Stimulated activated CD8-positive, alpha-beta memory T cell treated with anti-CD3 and anti-CD28 coated beads, Interleukin-15, amount 100 ng/mL, for 4 hours (primary cell): ENCODE measurements at places on chromosomes 13 and 19.

DNA sequence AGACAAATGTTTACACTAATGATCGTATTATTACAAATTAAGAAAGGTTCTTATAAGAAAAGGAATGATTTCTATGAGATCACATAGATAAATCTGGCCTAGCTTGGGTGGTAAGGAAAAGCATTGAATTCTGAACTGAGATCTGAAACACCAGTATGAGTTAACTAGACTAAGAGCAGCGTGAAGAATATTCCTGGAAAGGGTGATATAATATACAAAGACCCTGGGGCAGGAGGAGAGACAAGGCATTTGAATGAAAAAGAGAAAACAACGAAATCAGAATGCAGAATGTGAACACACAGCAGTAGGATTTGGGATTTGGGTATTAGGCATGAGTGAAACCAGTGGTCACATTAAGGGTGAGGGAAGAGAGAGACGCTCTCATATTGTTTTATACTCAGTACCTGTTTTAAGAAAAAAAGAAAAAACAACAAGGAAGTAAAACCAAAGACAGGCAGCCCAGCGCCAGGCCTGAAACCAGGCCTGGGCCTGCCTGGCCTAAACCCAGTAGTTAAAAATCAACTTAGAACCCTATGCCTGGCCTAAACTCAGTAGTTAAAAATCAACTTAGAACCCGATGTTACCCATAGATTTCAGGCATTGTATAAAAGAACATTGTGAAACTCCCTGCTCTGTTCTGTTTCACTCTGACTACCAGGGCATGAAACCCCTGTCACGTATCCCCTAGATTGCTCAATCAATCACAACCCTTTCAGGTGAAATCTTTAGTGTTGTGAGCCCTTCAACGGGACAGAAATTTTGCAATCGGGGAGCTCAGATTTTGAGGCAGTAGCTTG is 287.1 kb downstream of the ITGBL1 start:
- DNase-seq = no peak

GRCh38 chr13:75870397-75870903 is 234.3 kb downstream of the LMO7 start:
- no peak for DNase-seq

- DNase-seq = no peak
Measured at GRCh38 chr13:91836553-91836952, 438.1 kb downstream of the GPC5 start.

- no peak for DNase-seq
Measured at GRCh38 chr13:28171266-28171665, 32.9 kb downstream of the PAN3 start.

- no peak for DNase-seq
Measured at GRCh38 chr13:76446191-76446590, 440.0 kb downstream of the KCTD12 start.

DNA sequence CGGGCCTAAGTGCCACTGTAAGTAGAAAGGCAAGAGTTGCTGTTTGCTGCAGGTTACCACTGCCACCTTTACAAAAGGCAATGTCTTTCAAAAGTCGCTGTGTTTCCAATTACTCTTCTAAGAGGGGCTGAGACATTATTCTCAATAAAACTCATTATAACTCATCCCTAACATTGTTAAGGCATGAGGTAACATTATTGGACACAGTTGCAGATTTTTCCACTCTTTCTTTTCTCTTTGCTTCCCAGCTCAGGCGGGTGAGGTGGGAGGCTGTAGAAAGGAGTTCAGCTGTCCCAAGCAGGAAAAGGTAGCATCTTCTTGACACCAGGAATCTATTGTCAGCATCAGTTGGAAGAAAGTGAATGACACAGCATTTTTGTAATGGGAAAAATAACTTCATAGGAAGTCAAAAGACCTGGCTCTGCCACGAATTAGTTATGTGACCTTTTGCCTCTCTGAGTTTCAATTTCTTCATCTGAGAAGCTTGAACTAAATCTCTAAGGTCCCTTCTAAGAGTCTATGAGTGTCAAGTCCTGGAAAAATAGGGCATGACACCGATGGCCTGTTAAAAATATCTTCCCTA is 2.1 kb upstream of the UBL3 start:
- no peak for DNase-seq

DNA sequence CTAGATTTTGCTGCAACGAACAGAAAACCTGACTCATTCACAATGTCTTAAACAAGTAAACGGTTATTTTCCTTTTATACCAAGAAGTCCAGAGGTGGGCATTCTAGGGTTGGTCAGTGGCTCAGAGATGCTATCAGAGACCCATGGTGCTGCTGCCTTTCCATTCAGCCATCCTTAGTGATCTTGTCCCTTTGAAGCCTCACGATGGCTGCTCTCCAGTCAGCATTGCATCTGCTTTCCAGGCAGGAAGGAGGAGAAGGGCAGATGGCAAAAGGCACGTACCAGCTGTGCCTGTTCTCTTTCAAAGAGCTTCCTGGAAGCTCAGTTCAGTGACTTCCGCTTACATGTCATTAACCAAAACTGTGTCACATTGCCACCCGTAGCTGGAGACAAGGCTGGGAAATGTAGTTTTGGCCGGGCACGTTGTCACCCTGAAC is 30.1 kb downstream of the WDFY2 start:
- DNase-seq = peak; percentile 16

DNA sequence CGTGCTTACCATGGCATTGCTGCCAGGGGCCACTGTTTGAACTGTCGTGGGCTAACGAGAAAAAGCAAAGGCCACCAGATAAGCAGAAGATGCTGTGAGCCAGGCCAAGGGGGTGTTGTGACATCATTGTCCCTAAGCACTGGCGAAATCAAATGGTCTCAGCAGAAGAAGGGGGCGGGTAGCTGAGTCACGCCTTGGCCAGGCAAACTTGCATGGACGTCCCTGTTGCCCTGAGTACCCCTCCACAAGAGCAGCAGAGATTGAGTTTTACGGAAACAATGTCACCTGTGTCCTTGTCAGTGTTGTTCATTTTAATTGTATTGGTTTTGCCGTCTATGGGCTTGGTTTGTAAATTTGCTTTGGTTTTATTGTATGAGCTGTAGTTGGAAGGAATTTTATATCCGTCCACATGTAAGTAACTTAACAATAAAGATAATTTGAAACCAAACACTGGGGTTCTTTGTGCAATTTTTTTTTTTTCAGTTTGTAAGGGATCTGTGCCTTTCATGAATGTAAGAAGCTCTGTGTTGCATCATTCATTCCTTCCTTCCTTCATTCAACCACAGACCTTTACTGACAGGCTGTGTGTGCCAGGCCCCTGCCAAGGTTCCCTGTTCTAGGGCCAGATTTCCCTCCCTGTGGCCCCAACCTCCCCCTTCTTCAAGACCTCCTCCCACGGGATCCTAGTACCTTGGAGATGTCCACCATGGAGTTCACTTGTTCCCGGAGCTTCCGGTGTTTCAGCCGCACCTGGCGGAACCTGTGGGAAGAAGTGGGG is 12.3 kb downstream of the KCNN4 start:
- DNase-seq = no peak

DNA sequence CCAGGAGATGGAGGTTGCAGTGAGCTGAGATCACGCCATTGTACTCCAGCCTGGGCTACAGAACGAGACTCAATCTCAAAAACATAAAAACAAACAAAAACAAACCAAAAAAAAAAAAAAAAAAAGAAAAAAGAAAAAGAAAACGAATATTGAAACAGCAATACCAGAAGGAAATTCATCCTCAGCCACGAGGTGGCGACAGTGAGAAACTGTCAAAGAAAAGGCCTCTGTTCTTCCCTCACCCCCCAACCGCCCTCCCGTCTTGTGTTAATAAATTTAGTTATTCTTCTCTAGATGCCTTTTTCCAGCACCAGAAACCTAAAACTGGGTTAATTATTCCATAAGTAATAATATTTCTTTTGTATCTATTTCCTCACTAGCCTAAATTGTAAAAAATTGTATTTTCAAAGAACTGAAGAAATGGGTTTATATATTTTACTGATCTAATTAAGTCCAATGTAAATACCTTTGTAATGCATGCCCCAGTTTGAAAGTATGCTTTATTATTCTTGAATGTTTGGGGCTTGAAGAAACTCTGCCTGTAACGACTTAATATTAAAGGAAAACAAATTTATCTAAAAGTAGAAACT is 38.6 kb downstream of the LIG4 start:
- DNase-seq = no peak

DNA sequence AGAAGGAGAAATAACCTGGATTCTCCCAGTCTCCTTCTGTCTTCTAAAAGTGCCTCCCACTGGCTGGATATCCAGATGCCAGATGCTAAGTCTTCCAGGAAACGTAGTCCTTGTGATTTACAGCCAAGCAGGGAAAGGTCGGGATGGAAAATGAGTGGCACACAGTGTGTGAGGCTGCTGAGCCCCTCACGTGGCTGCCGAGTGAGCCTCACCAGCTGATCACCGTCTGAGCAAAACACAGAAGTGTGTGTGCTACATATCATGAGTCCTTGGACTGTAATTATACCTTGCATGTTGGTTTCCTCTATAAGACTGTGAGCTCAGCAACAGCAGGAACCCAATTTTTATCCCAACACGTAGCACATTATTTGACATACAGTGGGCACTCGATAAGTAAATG is 15.1 kb downstream of the LHFPL6 start:
- DNase-seq = no peak

- no peak for DNase-seq
Measured at GRCh38 chr13:52004511-52005170, 6.6 kb downstream of the ATP7B start.

GRCh38 chr19:2678044-2678671 is 24.3 kb downstream of the GNG7 start:
- DNase-seq = no peak

- DNase-seq = no peak
Measured at GRCh38 chr13:39401756-39402155, 201.2 kb downstream of the LHFPL6 start.

DNA sequence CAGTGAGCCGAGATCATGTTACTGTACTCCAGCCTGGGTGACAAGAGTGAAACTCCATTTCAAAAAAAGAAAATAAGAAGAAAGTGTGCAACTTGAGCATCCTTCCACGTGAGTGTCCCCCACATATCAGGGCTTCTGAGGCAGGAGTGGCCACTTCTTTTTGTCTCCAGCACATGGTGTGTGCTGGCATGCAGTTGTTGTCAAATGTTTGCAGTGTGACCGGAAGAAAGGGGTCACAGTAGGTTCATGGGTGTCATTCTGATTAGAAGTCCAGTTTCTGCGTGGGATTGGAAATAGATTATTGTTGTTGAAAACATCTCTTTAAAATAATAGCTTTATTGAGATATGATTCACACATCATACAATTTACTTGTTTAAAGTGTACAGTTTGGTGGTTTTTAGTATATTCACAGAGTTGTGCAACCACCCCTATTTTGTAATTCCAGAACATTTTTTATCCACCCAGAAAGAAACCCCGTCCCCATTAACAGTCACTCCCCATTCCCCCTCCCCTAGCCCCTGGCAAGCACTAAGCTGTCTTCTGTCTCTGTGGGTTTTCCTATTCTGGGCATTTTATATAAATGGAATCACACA is 2.2 kb downstream of the CRTC1 start:
- DNase-seq = no peak

GRCh38 chr13:94342436-94343242 is 136.8 kb downstream of the DCT start:
- DNase-seq = no peak

DNA sequence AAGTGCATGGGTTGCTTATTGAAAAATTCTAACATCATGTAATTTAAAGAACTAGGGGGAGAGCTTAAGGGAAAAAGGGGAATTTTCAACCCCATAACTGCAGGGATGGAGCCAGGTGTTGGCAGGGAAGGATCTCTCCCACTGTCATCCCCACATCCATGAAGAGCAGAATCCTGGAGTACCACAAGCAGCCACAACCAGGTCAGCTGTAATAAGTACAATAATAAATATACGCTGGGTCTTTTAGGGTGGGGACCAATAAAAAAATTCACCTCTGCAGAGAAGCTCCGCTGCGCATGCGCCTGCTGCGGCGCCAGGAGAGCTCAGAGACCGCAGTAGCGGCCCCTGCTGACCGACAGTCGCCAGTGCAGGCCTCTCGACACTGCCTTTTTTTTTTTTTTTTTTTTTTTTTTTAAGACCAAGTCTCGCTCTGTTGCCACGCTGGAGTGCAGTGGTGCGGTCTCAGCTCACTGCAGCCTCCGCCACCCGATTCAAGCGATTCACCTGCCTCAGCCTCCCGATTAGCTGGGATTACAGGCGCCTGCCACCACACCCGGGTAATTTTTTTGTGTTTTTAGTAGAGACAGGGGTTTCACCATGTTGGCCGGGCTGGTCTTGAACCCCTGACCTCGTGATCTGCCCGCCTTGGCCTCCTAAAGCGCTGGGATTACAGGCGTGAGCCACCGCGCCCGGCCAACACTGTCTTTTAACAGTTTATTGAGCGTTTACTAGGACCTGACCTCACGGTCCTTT is 2.5 kb upstream of the EEF2 start:
- peak; percentile 72 for DNase-seq

DNA sequence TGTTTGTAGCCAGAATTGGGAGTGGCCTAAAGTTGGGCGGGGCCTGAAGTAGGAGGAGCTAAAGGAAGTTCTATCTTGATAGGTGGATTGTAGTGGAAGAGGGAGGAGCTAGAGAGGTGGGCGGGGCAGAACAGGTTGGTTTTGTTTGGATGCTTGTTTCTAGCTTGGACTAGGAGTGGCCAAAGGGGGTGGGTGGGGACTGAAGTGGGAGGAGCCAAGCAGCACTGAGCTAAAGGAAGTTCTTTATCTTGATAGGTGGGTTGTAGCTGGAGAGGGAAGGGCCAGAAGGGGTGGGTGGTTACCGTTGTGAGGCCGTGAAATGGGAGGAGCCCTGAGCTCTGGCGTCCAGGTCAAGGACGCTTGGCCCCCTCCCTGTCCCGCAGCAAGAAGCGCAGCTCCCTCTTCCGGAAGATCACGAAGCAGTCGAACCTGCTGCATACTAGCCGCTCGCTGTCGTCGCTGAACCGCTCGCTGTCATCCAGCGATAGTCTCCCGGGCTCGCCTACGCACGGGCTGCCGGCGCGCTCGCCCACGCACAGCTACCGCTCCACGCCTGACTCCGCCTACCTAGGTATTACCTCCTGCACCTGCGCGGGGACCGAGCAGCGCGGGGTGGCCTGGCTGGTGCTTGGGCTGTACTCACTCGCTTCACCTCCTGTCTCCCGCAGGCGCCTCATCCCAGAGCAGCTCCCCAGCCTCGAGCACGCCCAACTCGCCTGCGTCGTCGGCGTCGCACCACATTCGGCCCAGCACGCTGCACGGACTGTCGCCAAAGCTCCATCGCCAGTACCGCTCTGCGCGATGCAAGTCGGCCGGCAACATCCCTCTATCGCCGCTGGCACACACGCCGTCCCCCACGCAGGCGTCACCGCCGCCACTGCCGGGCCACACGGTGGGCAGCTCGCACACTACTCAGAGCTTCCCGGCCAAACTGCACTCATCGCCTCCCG is 8.0 kb downstream of the DNASE2 start:
- no peak for DNase-seq

- DNase-seq = no peak
Measured at GRCh38 chr19:54573330-54573872, at the start of gene LILRA2. Gene LILRA2 (plus strand): TSS chr19:54573790. CDS start chr19:54573879, 89 bp downstream.
